ENCODE measurements at places on chromosomes 2 and 18. TPM values are rescaled to one million over a fixed set of nuclear protein-coding genes. Genes with fewer than 3 reads are reported as not detected.

LYPD1 gene
- total RNA-seq: 24.5 TPM

GAREM2 gene
- 6.1 TPM for total RNA-seq

GPR45 gene
- 0.82 TPM for total RNA-seq

CLEC4F gene
- total RNA-seq: not detected

ADGRF3 gene
- total RNA-seq: under 0.01 TPM

CDKL4 gene
- 14.7 TPM for total RNA-seq

LTBP1 gene
- 22.8 TPM for total RNA-seq

CCDC93 gene
- total RNA-seq: 25.7 TPM
